ENCODE measurements at places on chromosomes 5 and 9.

GRCh38 chr5:84260140-84260539 lies 124.5 kb downstream of the EDIL3 start:
- DNase-seq, result no peak

DNA sequence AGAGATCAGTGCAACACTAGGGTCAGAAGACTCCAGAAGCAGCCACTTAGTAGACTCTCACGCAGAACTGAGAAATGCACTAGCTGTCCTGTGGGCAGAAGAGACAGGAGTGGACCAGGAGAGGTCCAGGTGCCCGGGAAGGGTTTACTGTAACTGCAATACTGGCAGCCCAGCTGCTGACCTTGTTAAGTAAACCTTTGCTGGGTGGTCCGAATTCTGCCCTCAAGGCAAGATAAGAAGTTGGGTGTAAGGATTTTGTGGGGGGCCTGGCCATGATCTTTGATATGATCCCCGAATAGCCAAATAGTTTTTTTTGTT lies 91.3 kb downstream of the PDE6A start:
- DNase-seq, result no peak

GRCh38 chr9:89527084-89527483 lies 29.2 kb upstream of the SEMA4D start:
- no peak for DNase-seq

- no peak for DNase-seq
Observed at GRCh38 chr9:114288193-114289091, 34.5 kb upstream of the ORM1 start.

DNA sequence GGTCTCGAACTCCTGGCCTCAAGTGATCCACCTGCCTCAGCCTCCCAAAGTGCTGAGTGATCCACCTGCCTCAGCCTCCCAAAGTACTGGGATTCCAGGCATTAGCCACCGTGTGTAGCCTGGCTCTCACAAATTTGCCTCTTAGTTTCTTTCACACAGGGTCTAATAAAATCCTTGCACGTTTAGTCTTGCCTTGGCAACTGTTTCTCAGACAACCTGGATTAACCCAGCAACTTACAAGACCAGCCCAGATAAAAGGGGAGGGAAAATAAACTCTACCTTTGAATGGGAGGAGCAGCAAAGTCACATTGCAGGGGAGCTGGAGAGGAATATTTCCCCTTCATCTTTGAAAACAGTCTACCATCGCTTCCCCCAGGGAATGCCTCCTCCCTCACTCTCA lies 29.3 kb upstream of the GNA14 start:
- no peak for DNase-seq

DNA sequence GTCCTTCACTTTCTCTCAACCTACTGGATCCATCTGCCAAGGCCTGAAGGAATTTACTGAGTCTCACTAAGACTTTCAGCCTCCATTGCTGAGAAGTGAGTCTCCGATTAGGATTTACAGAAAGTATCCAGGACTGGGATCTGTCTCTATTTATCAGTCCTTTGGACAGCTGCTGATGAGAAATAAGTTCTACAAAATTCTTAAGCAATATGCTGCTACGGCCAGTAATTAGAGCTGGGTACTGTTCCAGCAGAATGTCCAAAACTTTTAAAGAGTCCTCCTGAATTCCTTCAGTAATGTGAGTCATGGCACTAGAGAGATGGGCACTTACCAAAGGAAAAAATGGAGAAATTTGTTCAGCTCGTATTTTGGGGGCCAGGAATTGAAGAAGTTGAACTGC lies 5.9 kb downstream of the TEX10 start:
- DNase-seq, result no peak

GRCh38 chr5:61333954-61334867 lies 2.2 kb downstream of the ZSWIM6 start:
- DNase-seq, result no peak

All from activated T-helper 1 cell treated with anti-CD3 and anti-CD28 coated beads, Interleukin-2, amount 50 U/mL, for 16 hours (primary cell).